ENCODE measurements at places on chromosomes 1 and 21.

- no peak for DNase-seq
Observed at GRCh38 chr1:116436611-116436970, 63.5 kb downstream of the ATP1A1 start.

GRCh38 chr1:24849672-24850295, 80.3 kb downstream of the RUNX3 start:
- no peak for DNase-seq

- DNase-seq = no peak
Observed at GRCh38 chr1:191913260-191913977, 244.8 kb upstream of the RGS18 start.

GRCh38 chr1:223248770-223249140, 105.7 kb upstream of the TLR5 start:
- DNase-seq = no peak

DNA sequence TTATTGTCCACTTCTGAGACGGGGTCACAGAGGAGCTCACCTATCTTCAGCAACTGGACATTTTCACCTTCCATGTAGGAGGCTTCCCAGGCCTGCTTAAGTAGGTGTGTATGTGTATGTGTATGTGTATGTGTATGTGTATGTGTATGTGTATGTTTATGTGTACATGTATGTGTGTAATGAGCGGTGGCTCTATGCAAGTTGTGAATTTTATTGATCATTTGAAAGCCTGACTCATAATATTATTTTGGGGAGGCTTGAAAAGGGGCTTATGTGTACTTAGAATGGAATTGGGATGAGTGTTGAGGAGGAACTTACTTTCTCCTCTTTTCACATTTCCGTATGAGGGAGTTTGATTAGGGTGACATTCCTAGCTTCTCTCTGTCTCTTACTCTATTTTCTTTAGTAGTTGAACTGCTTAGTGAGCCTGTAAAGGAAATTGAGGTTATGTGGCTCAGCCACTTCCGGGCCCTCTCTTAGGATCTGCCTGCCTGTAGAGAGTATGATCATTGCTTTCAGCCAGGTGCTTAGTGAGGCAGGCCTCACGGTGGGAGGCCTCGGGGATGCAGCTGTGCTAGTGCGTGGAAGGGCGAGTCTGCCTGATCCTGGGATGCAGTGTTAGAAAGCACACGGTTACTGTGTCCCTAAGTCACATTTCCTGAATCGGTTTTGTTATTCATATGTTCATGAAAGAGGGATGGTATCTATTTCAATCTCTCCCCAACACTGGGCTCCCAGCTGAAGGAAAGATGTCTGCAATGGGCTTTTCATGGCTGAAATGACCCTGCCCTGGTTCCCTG, 61.0 kb downstream of the IER5 start:
- DNase-seq = no peak

- DNase-seq = no peak
Observed at GRCh38 chr21:42685036-42685435, 31.6 kb downstream of the PDE9A start.

DNA sequence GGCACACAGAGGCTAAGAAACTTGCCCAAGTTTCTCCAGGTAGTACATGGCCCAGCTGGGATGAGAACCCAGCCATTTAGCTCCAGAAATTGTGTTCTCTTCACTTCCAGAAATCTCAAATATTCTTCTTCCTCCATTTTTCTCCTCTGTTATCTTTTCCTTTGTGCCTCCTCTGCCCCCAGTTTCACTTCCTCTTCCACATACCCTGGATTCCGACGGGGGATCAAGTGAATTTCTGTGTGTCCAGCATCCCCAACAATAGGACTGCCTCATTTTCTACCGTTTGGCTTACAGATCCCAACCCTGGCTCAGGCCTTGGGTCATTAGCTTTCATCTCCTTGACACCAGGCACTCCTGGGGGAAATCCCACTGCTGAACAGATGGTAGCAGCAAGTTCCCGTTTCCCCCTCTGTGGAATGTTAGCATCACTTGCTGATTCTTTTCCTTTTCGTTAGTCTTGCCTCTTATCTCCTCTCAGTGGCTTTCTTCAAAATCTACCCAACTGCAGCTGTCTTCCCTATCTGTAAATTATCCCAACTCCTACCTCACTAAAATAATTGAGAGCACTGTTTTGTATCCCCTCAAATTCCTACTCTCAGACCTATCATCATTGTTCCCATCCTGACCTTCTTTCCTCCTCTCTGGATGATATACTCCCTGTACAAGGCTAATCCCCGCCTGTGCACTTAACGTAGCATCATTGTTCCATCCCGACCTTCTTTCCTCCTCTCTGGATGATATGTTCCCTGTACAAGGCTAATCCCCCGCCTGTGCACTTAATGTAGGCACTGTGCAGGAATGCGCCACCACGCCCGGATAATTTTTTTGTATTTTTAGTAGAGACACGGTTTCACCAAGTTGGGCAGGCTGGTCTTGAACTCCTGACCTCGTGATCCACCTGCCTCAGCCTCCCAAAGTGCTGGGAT, 36.5 kb downstream of the SCCPDH start:
- DNase-seq = no peak

GRCh38 chr1:42845866-42846256, 552 bp upstream of the ZNF691 start:
- DNase-seq = no peak
